ENCODE measurements at places on chromosomes 1 and 21. TPM values are rescaled to one million over a fixed set of nuclear protein-coding genes. Genes with fewer than 3 reads are reported as not detected.

GRCh38 chr1:32891241-32891570, 4.9 kb downstream of the HPCA start:
- no peak for DNase-seq

GRCh38 chr1:183588827-183589226, 1.4 kb downstream of the NCF2 start:
- no peak for DNase-seq

DNA sequence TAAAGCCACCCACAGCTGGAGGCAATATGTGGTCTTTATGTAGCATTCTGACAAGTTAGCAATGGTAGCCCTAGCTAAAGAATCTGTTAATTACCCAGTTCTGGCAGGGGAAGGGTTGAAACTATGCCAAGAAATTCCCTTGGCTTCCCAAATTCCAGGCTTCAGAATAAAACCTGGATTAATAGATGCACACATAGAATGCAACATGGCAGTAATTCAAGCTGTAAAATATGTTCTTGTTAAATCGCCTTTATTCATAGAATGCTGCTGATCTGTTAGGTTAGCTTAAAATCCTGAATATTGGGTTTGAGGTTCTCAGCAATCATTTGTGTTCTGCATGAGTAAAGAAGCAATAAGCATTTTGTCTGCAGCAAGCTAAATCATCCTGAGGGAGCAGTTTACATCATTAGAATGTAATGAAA, 80.1 kb downstream of the ZNF326 start:
- DNase-seq, result no peak

DNA sequence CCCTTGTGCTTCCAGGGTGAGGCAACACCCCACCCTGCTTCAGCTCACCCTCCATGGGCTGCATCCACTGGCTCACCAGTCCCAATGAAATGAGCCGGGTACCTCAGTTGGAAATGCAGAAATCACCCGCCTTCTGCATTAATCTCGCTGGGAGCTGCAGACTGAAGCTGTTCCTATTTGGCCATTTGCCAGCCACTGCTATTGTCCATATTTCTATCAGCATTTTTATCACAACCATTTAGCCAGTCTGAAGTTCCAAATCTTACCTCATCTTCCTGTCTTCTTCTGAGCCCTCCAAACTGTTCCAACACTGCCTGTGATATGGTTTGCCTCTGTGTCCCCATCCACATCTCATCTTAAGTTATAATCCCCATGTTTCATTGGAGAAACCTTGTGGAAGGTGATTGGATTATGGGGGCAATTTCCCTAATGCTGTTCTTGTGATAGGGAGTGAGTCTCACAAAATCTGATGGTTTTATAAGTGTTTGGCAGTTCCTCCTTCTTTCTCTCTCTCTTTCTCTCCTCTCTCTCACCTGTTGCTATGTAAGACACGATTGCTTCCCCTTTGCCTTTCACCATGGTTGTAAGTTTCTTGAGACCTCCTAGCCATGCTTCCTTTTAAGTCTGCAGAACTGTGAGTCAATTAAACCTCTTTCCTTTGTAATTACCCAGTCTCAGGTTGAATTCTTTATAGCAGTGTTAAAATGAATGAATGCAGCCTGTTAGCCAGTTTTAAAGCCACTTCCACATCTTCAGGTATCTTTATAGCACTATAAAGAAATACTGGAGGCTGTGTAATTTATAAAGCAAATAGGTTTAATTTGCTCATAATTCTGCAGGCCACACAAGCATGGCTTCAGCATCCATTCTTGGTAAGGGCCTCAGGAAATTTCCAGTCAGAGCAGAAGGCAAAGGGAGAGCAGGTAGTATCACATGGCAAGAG, 203.5 kb downstream of the FCRL5 start:
- no peak for DNase-seq

DNA sequence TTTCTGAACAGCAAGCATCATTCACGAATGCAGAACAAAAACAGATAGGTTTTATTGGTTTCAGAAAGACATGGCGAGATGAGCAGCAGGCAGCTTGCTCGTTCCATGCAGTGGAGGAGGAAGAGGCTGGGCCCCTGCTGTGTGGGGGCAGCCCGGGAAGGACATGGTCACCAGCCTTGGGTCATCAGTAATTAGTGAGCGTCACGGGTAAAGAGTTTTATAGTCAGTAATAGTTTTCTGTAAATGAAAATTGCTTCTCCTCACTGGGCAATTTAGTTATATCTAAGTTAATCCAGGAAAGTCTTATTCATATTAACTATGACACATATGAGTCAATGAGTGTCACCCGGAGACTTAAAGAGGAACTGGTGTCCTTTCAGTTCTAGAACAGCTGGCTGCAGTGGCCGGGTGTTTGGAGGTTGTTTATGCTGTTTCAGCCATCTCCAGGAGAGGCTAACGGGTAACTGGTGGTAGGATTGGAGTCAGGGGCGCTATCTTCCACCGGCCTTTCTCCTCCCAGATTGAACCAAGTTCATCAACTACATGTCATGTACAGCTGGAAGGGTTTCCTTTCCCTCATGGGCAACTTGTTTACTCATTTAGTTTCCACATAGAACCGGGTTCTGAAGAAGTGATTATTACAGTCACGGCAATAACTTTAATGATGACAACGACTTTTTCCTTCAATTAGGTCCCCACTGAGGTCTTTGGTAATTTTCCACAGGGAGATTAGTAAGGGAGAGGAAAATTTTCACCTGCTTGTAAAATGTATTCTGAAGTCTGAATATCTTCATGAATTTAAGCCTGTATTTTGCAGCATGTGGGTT, 34.6 kb upstream of the SLC45A1 start:
- DNase-seq, result no peak

- DNase-seq, result no peak
These were observed 402.7 kb upstream of the DAB1 start for GRCh38 chr1:57826535-57826934.

DNA sequence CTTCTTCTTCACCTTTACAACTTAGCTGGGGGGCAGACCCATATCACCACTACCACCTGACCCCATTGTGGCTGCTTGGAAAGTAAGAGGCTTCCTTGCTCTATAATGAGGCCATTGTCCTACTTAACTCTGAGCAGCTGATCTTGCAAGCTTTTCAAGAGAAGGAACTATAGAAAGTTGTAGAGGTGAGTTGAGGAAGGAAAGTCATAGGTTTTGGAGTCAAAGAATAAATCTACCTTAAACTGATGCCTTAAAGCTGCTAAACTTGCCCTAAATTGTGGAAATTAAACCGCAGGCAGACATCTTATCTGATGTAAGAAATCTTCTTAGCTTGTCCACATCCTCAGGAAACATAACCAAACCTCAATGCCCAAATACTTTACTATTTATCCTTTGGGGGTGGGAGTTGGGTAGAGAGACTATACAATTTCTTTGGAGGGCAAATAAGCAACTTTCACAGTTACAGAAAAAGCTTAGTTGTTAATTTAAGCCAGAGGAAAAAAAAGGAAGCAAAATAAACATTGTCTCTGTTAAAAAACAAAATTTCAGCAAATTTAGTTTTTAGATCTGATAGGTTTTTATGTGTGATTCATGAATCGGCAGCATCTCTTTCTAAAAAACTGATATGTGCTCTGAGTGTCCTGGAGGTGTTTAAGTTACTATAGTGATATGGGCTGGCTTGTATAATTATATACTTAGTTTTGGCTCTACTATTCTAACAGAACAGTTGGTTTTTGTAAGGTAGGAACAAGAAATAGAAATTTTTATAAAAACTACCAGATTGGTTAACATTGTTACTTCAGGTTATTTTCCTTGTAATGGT, 4.7 kb downstream of the IL23R start:
- DNase-seq, result no peak

- DNase-seq, result peak; percentile 94
These were observed 235.4 kb downstream of the PBX1 start for GRCh38 chr1:164794356-164794755.

GRCh38 chr1:225435957-225436392, 8.1 kb upstream of the LBR start:
- no peak for DNase-seq

DNA sequence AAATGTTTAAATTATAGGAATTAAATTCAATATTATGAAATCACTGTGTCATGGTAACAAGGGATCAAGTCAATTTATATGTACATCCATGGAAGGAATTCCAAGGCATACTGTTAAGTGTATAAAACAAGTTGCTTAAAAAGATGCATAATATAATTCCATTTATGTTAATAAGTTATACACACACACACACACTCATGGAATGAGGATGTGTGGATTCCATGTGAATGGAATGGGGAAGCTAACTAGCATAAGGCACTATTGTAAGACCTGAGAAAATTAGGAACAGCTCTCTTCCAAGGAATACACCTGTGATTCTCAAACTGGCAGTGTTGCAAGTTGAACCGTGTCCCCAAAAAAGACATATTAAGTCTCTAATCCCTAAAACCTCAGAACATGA, 17.6 kb upstream of the TRAF3IP3 start:
- no peak for DNase-seq

The IL19 gene
- not detected for total RNA-seq

- peak; percentile 27 for DNase-seq
These were observed 20.9 kb downstream of the PTPRU start for GRCh38 chr1:29256979-29257804.

The OLIG2 gene
- 0.09 TPM for total RNA-seq

GRCh38 chr1:244022311-244022710, 28.8 kb upstream of the ZBTB18 start:
- no peak for DNase-seq

The DNAH14 gene
- 24.6 TPM for total RNA-seq

DNA sequence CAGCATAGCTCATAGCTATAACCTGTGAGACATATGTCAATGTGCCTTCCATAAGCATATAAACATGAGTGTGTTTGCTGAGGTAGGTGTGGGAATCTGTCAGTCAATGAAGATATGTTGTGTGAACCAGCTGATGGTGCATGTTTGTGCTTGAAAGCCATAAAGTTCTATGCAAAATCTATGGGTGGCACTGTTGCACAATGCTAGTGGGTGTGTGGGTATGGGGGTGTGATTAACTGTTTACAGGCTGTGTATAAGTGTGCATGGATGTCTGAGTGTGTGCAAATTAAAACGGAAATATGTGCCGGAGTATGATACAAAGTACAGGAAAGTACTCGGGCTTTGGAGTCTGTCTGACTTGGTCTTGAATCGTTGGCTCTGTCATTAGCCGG, 1.0 kb upstream of the ATP2B4 start:
- DNase-seq, result peak; percentile 65

Data from cardiac muscle cell (in vitro differentiated cells and primary cell).